ENCODE measurements at places on chromosomes 2 and 18.

DNA sequence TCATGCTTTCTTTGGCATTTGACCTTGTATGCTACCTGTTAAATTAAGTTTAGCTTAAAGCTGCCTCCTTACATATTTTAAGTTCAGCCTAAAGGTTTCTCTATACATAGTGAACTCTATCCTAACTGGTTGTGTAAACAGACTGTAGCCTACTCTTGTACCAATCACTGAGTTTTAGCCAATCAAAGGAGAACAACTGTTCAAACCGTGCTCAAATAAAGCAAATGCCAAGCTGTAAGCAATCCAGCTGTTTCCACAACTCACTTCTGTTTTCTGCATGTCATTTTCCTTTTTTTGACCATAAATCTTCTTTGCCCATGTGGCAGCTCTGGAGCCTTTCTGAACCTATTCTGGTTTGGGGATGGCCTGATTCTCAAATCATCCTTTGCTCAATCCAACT is 1603.8 kb upstream of the ACVR2A start:
- DNase-seq: no peak

DNA sequence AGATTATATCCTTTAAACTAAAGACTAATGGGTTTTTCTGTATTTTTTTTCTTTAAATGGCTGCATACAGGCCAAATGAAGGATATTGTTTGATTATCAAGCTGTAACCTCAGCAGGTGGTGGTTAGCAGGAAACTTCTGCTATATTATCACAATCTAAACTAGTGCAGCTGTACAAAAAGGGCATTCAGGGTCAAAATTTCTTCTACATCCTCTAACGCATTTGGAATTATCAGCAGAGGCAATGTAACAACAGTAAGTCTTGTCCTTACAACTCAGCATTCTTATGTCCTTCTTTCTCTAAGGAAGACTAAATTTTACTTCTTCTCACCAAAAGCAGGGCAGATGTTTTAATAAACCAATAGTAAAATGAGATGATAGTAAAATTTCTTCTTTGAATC is 135.8 kb upstream of the FN1 start:
- DNase-seq: no peak

- DNase-seq: no peak
Observed at GRCh38 chr18:2903006-2903405, 56.2 kb downstream of the EMILIN2 start.

DNA sequence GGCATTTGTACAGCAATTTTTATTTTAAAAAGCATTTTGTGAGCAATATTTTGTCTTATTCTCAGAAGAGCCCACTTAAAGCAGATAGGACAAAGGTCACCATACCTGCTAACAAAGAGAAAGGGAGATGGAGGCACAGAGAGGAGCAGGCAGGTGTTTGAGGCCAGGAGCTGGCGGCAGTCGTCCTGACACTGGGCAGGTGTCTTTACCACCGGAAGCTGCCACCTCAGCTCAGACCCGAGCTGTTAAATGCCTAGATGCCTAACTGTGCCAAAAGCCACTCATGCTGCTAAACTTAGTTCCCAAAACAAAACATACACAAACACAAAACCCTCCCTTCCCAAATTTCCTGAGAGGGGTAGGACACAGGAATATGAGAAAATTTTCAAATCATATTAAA is 120.9 kb downstream of the CNTNAP5 start:
- DNase-seq: no peak

- DNase-seq: no peak
Observed at GRCh38 chr2:30192314-30192713, 39.0 kb upstream of the LBH start.

DNA sequence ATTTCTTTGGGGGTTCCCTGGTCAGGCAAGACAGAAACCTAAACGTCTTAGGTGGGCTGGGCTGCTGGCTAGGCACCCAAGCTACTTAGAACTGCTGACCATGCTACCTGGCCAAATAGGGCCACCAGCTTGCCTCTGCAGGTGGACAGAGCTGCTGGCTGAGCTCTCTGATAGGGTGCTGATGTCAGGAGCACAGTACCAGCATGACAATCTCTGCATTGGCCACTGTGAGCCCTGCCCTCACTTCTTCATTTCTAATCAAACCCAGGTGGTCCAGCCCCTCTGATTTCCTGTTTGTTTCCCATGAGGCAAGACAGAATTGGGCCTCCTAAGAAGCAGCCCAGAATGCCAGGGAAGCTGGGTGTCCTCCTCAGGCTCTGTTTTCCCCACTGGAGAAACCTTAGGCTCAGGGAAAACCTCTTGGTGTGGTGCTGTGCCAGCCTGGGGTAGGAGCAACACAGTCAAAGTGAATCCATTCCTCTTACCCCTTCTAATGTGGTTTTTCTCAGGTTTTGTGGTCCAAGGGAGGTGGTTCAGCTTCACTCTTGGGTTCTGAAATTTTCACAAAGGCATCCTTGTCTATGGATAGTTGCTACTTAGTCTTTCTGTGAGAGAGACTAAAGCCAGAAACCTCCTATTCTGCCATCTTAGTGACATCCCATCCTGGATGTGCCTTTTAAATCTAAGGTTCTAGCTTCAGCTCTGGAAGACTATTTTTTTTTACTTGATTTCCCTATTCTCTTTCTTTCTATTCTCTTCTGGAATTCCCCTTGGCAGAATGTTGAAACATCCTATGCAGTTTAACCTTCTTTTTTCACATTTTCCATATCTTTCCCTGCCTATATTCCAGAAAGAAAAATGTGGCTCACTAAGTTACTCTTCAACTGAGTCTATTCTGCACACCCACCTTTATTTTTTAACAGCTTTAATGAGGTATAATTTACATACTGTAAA is 15.2 kb downstream of the SP100 start:
- DNase-seq: no peak

DNA sequence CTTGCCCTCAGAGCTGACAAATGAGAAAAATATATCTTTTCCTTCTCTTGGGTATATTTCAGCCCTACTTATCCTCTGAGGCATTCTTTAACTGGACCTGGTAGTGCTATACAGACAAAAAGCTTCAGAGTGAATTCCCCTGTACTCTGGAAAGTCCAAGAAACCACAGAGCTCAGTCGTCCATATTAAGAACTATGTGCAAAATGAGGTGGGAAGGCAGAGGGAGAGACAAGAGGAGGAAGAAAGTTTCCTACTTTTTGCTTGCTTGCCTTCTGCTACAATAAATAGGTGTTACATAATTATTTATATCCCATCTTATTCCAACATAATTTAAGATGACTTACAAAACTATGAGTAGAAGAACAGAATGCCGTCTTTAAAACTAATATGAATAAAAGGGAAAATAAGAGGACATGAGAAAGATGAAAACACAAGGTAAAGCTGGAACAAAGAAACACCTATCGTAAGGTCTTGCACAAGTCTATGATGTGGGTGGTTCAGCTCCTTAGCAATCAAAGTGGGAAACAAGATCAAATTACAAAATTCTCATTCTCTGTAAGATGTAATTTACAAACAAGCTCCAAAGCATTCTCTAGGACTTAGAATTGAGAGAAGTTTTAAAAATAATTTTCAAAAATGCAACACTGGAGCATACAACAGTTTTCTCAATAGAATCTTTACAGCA is 97.9 kb downstream of the BAZ2B start:
- peak; percentile 17 for DNase-seq

DNA sequence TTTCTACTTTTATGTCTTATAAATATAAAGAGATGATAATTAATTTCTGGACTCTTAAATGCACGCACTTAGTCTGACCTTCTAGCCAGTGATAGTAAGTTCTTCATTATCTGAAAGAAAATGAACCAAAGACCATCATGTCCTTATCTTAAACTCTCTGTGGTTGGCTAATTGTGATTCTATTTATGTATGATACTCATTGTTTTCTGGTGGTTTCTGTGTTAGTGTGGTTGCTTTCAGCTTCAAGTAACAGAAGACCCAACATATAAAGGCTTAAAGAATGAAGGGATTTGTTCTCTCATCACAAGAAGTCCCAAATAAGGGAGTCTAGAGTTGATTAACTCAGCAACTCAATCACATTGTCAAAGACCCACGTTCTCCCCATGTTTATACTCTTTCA is 225.2 kb upstream of the TANK start:
- no peak for DNase-seq

DNA sequence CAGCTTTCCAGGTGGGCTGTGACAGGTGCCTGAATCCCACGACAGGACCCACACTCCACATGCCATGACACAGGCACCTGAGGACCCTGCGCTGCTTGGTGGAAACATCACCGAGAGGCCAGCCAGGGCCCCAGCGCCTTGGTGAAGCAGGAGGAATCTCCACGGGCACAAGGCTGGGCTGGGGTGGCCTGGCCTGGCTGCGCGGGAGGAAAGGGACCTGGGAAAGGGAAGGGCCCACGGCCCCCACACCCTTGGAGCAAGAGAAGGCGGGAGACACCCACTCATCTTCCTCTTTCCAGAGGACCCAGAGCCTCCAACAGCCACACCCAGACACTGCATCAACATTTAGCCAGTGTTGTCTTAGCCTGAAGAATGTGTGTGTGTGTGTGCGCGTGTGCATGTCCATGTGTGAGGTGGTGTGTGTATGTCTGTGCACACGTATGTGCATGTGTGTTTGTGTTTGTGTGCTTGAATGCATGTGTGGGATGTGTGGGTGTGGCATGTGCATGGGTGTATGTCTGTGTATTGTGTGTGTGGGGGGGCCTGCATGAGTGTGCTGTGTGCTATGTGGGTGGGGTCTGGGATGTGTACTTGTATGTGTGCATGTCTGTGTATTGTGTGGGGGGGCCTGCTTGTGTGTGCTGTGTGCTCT is 6.3 kb upstream of the OTOS start:
- no peak for DNase-seq

DNA sequence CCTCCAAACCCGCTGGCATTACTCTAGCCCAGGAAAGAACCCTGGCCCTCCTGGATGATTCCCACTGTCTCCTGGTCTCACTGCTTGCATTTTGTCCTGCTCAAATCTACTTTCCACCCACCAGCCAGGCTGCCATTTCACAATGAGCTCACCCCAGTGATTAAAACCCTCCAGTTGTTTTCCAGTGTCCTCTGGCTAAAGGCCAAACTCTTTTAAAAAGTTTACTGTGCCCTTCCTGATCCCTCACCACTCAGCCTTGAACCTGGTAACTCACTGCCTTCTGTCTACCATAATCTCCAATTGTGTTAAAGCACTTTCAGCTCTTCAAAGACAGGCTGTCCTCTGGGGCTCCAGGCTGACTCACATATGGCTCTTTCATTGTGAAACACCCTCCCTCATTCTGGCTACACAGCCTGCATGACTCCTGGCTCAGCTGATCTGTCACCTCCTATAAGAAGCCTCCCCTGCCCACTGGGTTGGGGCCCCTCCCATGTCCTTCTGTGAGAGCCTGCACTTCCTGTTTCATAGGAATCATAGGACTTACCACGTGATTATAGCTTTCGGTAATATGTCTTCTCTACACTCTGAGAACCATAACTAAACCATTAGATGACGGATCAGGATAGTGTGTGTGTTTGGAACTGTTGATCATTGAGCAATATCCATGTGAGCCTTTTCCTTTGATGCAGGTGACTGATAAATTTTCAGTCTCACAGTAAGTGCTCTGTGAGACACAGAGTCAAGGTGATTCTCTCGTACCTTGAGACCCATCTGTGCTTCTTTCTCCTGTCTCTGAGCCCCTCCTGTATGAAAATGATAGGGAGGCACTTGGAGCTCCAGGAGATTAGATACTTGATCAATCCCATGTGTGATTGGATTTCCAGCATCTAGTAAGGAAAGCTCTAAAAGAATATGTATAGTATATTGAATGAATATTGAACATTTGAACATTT is 590.8 kb upstream of the ID2 start:
- no peak for DNase-seq

DNA sequence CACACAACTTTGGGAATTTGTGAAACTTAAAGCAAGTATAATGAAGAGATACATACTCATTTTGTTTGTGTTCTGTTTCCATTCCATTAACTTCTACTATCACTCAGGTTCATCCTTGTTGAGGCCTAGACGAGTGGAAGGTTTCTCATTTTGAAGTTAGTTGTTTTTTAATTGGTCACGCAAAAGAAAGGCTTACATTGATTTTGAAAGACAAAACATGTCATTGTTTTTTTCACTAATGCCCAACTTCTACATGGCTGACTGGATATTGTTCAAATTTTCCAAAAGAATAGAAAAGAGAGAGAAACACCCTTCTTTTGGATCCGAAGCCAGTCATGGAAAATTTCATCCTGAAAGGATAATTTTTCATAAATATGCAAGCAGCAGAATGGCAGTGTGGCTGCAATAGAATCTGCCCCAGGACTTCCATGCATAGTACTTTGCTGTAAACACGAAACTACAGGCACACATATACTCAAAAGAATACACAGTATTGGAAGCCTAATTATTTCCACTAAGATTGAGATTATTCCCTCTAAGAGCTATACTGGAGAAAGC is 27.4 kb downstream of the PRKCE start:
- DNase-seq: no peak

GRCh38 chr2:138147796-138148195 is 183.5 kb downstream of the HNMT start:
- no peak for DNase-seq

GRCh38 chr2:19540739-19541525 is 182.5 kb upstream of the OSR1 start:
- DNase-seq: no peak

DNA sequence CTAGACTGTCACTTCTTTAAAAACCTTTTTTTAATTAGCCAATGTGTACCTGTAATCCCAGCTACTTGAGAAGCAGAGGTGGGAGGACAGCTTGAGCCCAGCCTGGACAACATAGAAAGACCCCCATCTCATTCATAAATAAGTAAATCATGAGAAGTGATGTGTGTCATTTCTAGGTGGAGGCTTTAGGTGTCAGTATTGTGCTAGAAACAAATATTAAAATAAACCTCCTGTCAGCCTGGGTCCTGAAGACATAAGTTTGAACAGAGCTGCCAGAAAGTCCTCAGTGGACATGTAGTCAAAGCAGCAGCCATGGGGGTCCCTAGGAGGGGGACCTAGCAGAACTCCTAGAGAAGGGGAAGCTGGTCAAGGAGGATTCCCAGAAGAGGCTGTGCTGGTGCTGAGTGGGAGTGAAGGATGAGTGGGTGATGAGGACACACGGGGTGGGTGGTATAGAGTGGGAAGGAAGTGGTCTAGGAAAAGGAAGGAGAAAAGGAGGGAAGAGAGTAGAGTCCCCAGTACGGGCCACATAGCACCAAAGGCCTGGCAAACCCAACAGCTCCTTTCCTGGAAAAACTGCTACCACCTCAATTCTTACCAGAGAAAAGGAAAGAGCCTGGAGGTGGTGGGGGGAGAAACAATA is 316.6 kb upstream of the NCKAP5 start:
- DNase-seq: no peak

Measured in iPS-NIHi11 (cell line).